Eye (tissue), 1 donor: ENCODE measurements at places on chromosomes 6 and 20.
A peak's percentile ranks its signal among the peaks of the same experiment; 100 is the strongest.

DNA sequence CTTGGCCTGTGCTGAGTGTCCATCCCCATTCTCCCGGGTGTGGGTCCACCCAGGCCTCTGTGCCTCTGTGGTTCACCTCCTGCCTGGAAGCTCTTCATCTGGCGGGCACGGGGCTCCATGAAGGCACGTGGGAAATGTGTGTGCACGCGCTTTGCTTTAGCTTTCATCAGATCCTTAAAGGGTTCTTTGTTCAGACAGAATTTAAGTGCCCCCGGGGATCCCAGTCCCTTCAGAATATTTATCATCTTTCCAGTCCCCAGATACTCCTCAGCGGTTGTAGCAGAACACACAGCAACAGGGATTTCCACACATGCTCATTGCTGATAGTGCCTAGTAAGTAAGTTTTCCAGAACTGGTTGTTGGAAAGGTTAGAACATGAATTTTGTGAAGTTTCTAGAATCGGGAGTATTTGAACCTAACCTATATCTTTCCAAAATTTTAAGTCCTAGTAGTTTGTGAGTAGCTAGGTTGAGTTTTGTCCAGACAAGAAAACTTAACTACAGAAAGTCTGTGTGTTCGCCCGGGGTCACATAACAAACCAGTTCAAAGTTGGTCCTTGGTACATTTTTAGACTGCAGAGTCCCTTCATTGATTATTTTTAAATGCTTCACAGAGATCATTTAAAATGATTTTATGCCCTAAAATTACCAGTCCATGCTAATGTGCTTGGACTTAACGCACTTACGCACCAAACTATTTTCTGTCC lies 67.7 kb downstream of the RPP40 start:
- no peak for DNase-seq

- no peak for DNase-seq
Measured at GRCh38 chr6:160275511-160276003, 16.9 kb upstream of the SLC22A2 start.

GRCh38 chr6:131739136-131739535 lies 28.3 kb upstream of the CTAGE9 start:
- no peak for DNase-seq

DNA sequence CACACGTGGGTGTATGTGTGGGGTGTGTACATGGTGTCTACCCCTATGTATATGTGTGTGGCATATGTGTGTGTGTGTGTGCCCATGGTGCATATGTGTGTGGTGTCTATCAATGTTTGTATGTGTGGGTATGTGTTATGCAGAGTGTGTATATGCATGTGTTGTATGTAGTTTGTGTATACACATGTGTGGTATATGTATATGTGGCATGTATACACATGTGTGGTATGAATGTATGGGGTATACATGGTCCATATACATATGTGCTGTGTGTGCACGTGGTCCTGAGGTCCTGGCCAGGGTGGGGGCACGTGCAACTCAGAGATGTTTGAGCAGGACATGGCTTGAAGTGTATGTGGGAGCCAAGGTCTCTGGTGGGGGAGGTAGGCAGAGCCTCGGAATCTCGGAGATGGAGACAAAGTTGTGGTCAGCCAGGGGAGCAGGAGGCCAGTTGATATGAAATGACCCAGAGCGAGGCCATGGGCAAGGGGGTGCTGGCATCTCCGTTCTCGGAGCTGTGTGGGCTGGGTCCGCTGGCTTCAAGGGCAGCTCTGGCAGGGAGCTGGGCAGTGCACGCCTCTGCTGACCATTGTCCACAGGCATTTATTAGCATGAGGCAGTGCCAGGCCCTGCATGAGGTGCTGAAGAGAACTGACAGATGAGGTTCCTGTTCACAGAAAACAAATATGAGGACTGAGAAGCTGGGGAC lies 276.2 kb upstream of the CHD6 start:
- DNase-seq, result no peak

- no peak for DNase-seq
Measured at GRCh38 chr6:113442040-113442439, 415.1 kb upstream of the MARCKS start.

- DNase-seq, result peak; percentile 14
Measured at GRCh38 chr6:144217264-144217663, 66.9 kb downstream of the STX11 start.

- DNase-seq, result peak; percentile 80
Measured at GRCh38 chr20:32792316-32792715, 27.4 kb upstream of the MAPRE1 start.

DNA sequence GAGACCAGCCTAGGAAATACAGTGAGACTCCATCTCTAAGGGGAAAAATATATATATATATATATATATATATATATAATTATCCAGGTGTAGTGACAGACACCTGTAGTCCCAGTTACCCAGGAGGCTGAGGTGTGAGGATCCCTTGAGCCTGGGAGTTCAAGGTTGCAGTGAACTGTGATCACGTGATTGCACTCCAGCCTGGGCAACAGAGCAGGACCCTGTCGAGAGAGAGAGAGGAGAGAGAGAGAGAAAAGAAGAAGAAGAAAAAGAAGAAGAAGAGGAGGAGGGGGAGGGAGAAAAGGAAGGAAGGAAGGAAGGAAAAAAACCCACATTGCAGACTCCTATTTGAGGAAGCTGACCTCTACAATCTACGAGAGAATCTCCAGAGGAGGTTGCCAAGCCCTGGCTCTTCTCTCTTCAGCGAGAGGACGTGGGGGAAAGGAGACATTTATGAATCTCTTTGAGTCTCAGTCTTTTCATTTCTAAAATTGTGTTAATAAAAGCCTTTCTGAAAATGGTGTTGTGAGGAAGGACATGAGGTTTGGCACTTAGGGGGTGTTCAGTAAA lies 49.7 kb downstream of the COL11A2 start:
- DNase-seq, result no peak

DNA sequence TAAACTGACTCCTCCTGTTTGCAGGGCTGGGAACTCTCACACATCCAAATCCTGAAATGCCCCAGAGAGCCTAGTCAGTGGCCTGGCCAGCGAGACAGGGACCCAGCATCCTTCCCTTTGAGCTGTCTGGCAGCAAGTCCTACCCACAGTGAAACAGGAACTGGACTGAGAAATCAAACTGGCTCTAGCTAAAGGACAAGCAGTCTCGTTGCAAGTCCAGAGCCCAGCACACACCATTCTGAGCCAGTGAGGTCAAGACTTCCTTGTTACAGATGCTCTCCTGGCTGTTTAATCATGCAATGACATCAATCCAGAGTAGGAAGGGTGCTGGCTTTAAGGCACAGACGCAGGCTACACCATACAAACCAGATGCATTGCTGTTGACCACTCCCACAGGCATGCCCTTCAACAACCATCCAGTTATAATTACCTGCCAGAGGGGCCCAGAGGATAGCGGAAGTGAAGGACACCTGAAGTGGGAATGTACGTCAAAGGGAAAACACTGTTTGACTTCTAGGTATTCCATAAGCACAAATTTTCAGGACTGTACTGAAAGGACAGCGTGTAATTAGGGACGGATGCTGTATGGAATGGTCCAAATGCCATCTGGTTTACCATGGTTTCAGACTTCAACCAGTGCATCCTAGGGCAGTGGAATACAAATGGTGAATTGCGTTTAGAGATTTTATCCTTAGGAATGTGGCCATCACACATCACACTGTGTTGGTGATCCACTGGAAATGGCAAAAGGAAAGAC lies 114.4 kb downstream of the SLC23A2 start:
- no peak for DNase-seq
